ENCODE measurements at places on chromosomes 2 and 18.
A peak's percentile ranks its signal among the peaks of the same experiment; 100 is the strongest.

GRCh38 chr2:3464401-3465005 is 54.8 kb downstream of the ADI1 start:
- DNase-seq = no peak

GRCh38 chr2:3613524-3613905 is 18.6 kb downstream of the COLEC11 start:
- no peak for DNase-seq

DNA sequence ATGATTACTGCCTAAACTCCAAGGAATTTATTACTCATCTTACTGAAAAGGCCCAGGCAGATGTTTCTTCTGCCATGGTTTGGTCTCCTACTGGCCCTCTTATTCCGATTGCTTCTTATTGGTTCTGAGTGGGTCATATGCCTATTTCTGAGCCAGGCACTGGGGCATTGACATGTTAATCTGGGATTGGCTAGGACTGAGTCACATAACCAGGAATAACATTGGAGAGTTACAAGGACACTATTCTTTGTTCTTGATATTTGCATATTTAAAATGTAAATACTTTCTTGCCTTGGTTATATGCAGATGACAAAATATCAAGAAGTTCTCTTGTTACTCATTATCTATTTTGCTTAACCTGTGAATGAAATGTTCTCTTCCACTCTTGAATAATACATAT is 534.4 kb upstream of the SLC39A10 start:
- no peak for DNase-seq

DNA sequence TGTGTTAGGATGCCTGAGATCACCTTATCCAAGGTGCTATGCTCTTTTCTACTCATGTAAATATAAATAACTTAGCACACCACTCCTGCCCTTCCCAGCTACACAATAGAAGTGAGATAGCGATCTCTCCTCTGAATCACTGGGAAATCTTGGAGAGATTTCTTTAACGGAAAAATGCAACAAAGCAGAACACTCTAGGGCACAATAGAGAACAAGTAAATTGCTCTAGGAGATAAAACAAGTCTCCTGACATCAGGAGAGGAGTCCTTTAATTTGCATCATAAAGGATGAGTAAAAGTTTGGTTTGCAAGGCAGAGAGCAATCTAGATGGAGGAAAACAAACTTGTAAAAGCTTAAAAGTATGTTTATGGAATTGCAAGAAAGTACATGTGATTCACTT is 224.1 kb downstream of the PAX3 start:
- DNase-seq = no peak

DNA sequence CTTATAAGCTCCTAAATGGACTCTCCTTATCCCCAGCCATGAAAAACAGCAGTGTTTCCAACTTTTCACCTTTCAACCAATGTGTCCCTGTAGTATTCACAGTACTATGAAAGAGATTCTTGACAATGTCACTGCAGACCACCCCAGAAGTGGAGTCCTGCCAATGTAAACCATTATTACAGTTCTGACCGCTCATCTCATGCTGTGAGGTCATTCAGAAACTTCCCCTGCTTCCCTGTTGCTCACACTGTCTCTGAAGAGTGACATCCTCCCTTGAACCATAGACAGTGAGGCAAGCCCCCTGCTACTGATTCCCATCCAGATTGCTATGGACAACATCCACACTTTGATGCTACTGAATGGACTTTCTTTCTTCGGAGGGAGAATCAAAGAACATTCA is 1523.7 kb upstream of the ACVR2A start:
- DNase-seq = no peak

GRCh38 chr2:49901202-49902065 is 747.1 kb upstream of the FSHR start:
- no peak for DNase-seq

DNA sequence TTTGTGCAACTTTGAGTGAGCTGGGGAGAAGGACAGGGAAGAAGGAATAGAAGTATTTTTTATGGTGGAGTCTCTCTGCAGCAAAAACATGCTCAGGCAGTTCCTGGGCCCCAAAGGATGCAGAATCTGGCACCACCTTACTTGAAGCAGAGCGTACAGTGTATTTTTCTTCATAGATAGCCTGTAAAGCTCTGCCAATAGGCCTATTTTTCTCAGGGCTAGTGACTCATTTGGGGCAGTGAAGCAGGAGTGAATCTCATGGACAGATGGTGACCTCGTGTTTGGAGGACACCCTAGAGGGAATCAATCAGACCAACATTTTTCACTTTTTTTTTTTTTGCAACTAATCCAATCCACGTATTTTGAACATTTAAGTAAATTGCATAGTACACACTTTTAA is 268.1 kb upstream of the CXCR4 start:
- DNase-seq = peak; percentile 28

Measured in NCI-H1694 (cell line).